ENCODE measurements at places on chromosomes 2 and 18.

DNA sequence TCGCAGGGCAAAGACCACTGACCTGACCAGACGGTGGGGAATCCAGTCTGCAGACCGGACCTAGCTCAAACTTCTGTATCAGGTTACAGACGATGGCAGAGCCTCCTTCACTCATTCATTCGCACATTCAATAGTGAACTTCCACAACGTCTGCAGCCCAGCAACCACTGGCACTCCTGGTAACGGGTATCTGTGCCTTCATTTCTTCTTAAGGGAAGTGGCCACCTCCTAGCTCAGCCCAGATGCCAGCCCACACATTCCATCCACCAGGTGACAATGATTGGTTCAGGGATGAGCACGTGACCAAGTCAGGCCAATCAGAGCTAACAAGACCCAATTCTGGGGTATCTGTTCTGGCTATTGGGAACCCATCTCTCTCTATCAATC lies 15.9 kb upstream of the ARMC9 start:
- peaks cover 6% of the 10 kb centered on the region for H3K4me1 ChIP-seq
- no peaks in the 10 kb centered on the region for H3K36me3 ChIP-seq
- peaks cover under 1% of the 10 kb centered on the region for H3K27me3 ChIP-seq
- no peak overlapping the region for H3K27ac ChIP-seq
- DNase-seq, result peak; percentile 61
- H3K4me3 ChIP-seq, result no peak overlapping the region

GRCh38 chr2:120206022-120206581 lies 17.1 kb downstream of the TMEM185B start:
- H3K27ac ChIP-seq, result no peak overlapping the region
- no peaks in the 10 kb centered on the region for H3K36me3 ChIP-seq
- no peak overlapping the region for H3K4me3 ChIP-seq

GRCh38 chr2:14330884-14331283 lies 301.6 kb upstream of the LRATD1 start:
- H3K36me3 ChIP-seq, result no peaks in the 10 kb centered on the region
- no peak overlapping the region for H3K27ac ChIP-seq
- H3K4me1 ChIP-seq, result no peaks in the 10 kb centered on the region
- no peaks in the 10 kb centered on the region for H3K27me3 ChIP-seq

DNA sequence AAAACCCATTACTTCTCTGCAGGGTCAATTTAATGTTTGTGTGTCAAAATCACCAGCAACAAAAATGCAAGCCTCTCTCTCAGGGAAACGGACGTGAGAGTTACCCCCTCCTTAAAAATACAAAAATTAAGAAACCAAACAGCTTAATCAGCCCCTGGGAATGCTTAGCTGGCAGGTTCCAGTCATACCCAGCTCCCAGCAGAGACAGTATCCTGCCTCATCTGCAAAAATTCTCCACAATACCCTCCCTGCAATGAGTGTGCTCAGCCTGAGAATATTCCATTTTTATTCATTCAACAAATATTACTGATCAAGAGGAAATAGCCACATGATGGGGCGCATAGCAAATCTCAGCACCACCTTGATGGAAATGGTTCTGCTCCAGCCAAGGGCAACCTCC lies 36.3 kb downstream of the ST8SIA5 start:
- DNase-seq, result no peak
- H3K27ac ChIP-seq, result no peak overlapping the region

GRCh38 chr2:12700989-12701388 lies 15.7 kb upstream of the TRIB2 start:
- no peak overlapping the region for H3K27ac ChIP-seq
- H3K27me3 ChIP-seq, result no peaks in the 10 kb centered on the region
- H3K4me1 ChIP-seq, result peaks cover 15% of the 10 kb centered on the region
- H3K4me3 ChIP-seq, result no peak overlapping the region

DNA sequence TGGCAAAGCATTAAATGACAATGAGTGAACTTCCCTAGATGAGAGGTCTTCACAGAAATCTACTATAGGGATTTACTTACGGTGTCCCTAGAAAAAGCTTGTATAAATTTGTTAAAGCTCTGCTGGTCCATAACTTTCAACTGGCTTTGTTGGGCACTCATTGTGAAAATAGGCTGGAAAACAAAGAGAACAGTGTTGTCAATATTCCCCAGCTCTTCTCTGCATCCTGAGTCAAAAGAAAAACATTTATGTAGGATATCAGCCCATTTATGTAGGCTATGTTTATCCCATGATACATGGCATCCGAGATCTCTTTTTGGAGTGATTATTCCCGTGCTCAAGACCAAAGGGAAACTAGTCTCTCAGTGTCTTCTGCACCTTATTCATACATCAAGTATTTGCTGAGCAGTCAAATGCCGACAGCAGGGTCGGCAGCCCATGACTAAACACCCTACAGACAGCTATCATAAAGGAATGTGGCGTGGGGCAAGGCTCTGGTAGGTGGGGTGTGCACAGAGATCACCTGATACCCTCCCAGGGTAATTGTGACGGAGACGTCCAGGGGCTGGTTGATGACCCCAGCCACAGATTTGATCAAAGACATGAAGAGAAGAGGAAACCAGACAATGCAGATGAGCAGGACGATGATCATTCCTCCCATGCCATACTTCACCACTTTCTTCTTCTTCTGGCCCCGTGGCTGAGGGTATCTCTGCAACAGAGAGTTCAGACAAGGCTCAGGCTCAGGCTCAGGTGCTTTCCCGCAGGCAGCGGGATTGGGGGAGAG lies 155.9 kb downstream of the NAPG start:
- H3K4me3 ChIP-seq, result no peak overlapping the region
- H3K27me3 ChIP-seq, result peaks cover 35% of the 10 kb centered on the region
- no peaks in the 10 kb centered on the region for H3K36me3 ChIP-seq
- DNase-seq, result no peak
- H3K27ac ChIP-seq, result no peak overlapping the region

DNA sequence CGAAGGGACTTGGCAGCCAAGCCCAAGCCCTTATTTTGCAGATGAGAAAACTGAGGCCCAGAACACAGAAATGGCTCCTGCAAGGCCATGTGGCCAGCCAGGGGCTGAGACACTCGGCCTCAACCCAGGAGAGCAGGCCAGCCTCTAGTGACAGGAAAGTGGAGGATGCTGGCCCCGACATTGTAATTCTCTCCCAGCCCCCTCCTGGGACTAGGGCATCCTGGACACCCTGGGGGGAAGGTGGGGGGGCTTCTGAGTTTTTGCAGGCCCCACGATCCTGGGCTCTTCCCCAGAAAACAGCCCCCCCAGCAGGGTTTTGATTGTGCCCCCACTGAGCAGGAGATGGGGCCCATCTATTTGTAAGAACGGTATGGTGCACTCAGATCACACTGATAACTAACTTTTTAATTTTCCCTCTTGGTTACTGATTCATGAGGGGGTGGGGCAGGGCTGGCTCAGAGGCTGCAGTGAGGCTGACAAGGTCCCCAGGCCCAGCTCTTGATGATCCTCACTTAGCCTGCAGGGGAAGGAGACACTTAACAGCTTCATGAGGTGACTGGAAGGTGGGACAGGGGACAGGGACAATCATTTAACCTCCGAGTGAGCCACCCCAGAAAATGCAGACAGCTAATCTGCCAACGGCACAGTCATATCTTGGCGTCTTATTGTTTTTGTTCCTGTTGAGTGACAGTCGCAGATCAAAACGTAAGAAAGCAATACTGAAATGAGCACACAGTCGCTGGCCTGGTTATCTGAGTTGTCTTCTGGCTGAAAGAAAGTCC lies 18.9 kb downstream of the SMAD7 start:
- H3K4me1 ChIP-seq, result peaks cover 63% of the 10 kb centered on the region
- no peaks in the 10 kb centered on the region for H3K27me3 ChIP-seq
- peak overlapping the region; percentile 37 for H3K27ac ChIP-seq

- no peaks in the 10 kb centered on the region for H3K27me3 ChIP-seq
- H3K4me1 ChIP-seq, result no peaks in the 10 kb centered on the region
- no peak overlapping the region for H3K27ac ChIP-seq
- no peak overlapping the region for H3K4me3 ChIP-seq
- H3K36me3 ChIP-seq, result no peaks in the 10 kb centered on the region
These were observed 322.4 kb downstream of the TNS1 start for GRCh38 chr2:217680381-217680780.

GRCh38 chr2:9415516-9416169 lies 7.7 kb downstream of the ITGB1BP1 start:
- H3K4me3 ChIP-seq, result no peak overlapping the region
- no peak overlapping the region for H3K27ac ChIP-seq
- H3K27me3 ChIP-seq, result no peaks in the 10 kb centered on the region
- DNase-seq, result no peak
- no peaks in the 10 kb centered on the region for H3K4me1 ChIP-seq

DNA sequence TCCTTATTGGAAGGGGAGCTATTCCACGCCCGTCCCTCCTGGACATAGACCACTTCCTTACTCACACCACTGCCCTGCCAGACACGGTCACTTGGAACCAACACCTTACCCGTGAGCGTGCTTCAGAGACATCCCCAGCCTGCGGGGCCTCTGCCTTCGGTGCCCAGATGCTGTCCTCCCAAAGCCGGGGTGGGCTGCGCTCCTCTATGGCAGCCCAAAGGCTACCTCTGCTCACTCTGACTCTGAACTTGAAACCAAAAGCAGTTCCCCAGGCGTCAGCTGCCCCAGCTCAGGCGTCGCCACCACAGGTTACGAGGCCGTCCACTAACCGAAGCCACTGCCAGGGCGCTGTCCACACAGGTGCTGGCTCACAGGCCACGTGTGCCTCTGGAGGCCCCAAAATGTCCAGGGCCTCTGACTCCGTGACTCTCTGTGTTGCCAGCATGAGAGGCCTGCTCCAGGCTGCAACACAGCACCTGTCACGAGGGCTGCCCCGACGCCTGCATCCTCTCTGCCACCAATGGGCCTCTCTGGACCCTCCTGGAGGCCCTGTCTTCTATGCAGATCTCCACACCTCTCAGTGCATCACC lies 23.8 kb downstream of the HDAC4 start:
- H3K4me3 ChIP-seq, result no peak overlapping the region
- no peaks in the 10 kb centered on the region for H3K36me3 ChIP-seq
- peaks cover 14% of the 10 kb centered on the region for H3K4me1 ChIP-seq
- H3K27ac ChIP-seq, result no peak overlapping the region

GRCh38 chr18:56565551-56566345 lies 72.6 kb downstream of the TXNL1 start:
- no peaks in the 10 kb centered on the region for H3K4me1 ChIP-seq
- H3K27me3 ChIP-seq, result peaks cover 3% of the 10 kb centered on the region
- H3K36me3 ChIP-seq, result no peaks in the 10 kb centered on the region
- DNase-seq, result no peak
- H3K4me3 ChIP-seq, result no peak overlapping the region
- no peak overlapping the region for H3K27ac ChIP-seq

GRCh38 chr2:64186699-64187605 lies 42.7 kb upstream of the PELI1 start:
- DNase-seq, result no peak
- H3K4me1 ChIP-seq, result no peaks in the 10 kb centered on the region
- no peak overlapping the region for H3K27ac ChIP-seq
- H3K27me3 ChIP-seq, result no peaks in the 10 kb centered on the region

- peaks cover 86% of the 10 kb centered on the region for H3K27me3 ChIP-seq
- H3K4me3 ChIP-seq, result no peak overlapping the region
- no peak overlapping the region for H3K27ac ChIP-seq
- H3K4me1 ChIP-seq, result peaks cover 12% of the 10 kb centered on the region
- no peak for DNase-seq
- H3K36me3 ChIP-seq, result no peaks in the 10 kb centered on the region
These were observed 48.7 kb downstream of the GREB1 start for GRCh38 chr2:11582612-11582861.

GRCh38 chr2:9076755-9077154 lies 73.3 kb upstream of the MBOAT2 start:
- H3K4me3 ChIP-seq, result no peak overlapping the region
- no peaks in the 10 kb centered on the region for H3K27me3 ChIP-seq
- no peaks in the 10 kb centered on the region for H3K36me3 ChIP-seq
- H3K27ac ChIP-seq, result no peak overlapping the region
- no peaks in the 10 kb centered on the region for H3K4me1 ChIP-seq
- no peak for DNase-seq

GRCh38 chr18:35526495-35527059 lies 28.8 kb upstream of the INO80C start:
- no peaks in the 10 kb centered on the region for H3K27me3 ChIP-seq
- H3K27ac ChIP-seq, result no peak overlapping the region
- no peak overlapping the region for H3K4me3 ChIP-seq
- no peaks in the 10 kb centered on the region for H3K36me3 ChIP-seq

- DNase-seq, result peak; percentile 51
- no peaks in the 10 kb centered on the region for H3K27me3 ChIP-seq
- no peaks in the 10 kb centered on the region for H3K36me3 ChIP-seq
- peak overlapping the region; percentile 72 for H3K27ac ChIP-seq
These were observed 65.3 kb downstream of the HAUS1 start for GRCh38 chr18:46169464-46169941.

GRCh38 chr18:59419386-59419785 lies 60.3 kb upstream of the LMAN1 start:
- H3K27ac ChIP-seq, result no peak overlapping the region
- no peak for DNase-seq
- no peaks in the 10 kb centered on the region for H3K4me1 ChIP-seq

- no peaks in the 10 kb centered on the region for H3K36me3 ChIP-seq
- DNase-seq, result no peak
- no peak overlapping the region for H3K4me3 ChIP-seq
These were observed 910.1 kb upstream of the CELF4 start for GRCh38 chr18:38475686-38476085.

GRCh38 chr18:55577812-55578539 lies 10.0 kb downstream of the TCF4 start:
- H3K4me3 ChIP-seq, result no peak overlapping the region
- H3K27me3 ChIP-seq, result no peaks in the 10 kb centered on the region
- DNase-seq, result no peak
- no peak overlapping the region for H3K27ac ChIP-seq
- H3K36me3 ChIP-seq, result 0 out of 3 replicates have a peak, but pooled peaks cover 3% of the 10 kb centered on the region

DNA sequence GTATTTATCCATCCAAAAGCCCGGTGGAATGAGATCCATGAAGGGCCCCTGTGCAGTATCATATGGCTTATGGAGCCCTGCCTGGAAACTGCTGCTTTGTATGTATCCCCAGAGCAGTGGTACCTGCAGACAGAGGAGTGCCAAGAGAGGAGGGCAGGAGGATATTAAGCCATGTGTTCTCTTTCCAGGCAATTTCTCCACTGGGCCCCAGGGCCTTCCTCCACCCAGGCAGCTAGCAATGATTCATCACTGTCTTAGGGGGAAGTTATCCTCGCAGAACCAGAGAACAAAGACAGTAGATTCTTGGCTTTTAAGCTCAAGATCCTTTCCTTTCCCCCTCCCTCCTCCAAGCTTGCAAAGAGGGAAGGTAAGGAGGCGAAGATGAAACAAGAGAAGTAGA lies 98.1 kb downstream of the LRRC30 start:
- DNase-seq, result no peak
- H3K4me1 ChIP-seq, result no peaks in the 10 kb centered on the region
- no peak overlapping the region for H3K4me3 ChIP-seq
- H3K27me3 ChIP-seq, result no peaks in the 10 kb centered on the region
- H3K27ac ChIP-seq, result no peak overlapping the region
- no peaks in the 10 kb centered on the region for H3K36me3 ChIP-seq

DNA sequence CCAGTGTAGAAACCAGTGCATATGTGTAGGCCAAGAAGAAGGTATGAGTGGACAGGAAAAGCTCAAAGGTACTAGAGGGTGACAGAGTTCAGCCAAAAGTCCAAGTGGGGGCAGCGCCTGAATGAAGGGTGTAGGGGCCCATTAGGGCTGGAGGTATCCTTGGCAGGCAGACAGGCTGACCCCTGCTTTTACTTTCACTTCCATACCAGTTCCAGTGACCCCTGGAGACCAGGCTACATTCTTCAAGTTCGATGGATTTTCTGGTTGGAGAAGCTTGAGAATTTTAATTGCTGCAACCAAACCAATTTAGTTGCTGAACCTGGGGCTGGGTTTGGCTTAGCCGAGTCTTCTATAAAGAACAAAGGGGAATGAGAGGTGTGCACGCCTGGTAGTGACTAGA lies 42.3 kb upstream of the MRPL33 start:
- peaks cover 8% of the 10 kb centered on the region for H3K4me1 ChIP-seq
- H3K27me3 ChIP-seq, result no peaks in the 10 kb centered on the region
- no peak overlapping the region for H3K27ac ChIP-seq
- no peaks in the 10 kb centered on the region for H3K36me3 ChIP-seq
- no peak for DNase-seq
